Activated naive CD4-positive, alpha-beta T cell treated with anti-CD3 and anti-CD28 coated beads for 36 hours (primary cell): ENCODE measurements at places on chromosomes 6 and 20. TPM values are rescaled to one million over a fixed set of nuclear protein-coding genes. Genes with fewer than 3 reads are reported as not detected.

Gene FLRT3
- not detected for total RNA-seq

- no peak for DNase-seq
Measured at GRCh38 chr6:26155061-26155930, 68.1 kb downstream of the HFE start.

- DNase-seq, result peak; percentile 75
Measured at GRCh38 chr6:106997392-106998158, 23.0 kb upstream of the CD24 start.

GRCh38 chr6:157753291-157753690, 69.8 kb upstream of the SNX9 start:
- DNase-seq, result no peak

GRCh38 chr20:7627734-7628663, 312.3 kb downstream of the HAO1 start:
- no peak for DNase-seq

Gene TFAP2A
- total RNA-seq, result 0.30 TPM

Gene CLPSL2
- total RNA-seq, result not detected

DNA sequence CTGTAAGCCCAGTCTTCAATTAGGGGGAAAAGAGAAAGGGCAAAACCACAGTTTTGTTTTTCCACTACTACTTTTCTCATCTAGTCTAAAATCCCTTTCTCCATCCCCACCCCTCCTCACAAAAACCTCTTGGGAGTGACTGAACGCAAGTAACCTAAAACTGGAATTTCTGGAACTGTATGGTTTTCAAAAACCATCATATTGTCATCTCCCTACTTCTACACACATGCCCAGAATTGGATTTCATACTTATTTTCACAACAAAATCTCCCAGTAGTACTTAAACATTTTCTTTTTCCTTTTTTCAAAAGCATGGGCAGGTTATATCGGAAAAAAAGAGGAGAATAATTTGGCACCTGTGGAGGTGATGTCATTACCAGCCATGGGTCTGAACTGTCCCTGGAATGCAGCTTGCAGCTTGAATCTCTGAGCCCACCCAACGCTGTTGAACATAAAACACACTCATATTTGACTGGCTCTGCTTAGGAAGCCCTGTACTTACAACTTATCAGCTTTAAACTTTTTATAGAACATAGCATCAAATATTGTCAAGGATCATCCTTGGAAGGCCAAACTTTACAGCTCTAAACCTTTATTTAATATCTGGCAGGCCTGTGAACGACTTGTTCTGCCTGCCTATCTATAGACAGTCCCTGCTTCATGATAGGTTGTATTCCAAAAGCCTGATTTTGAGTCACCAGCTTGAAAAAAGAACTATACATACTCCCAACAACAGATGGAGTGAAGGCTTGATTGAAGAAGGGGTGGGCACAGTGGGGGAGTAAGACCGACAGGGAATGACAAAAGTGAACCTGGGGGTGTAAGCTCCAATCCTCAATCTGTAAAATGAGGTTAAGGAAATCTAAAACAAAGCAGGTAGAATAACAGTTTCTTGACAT, 59.3 kb downstream of the EPB41L2 start:
- no peak for DNase-seq

DNA sequence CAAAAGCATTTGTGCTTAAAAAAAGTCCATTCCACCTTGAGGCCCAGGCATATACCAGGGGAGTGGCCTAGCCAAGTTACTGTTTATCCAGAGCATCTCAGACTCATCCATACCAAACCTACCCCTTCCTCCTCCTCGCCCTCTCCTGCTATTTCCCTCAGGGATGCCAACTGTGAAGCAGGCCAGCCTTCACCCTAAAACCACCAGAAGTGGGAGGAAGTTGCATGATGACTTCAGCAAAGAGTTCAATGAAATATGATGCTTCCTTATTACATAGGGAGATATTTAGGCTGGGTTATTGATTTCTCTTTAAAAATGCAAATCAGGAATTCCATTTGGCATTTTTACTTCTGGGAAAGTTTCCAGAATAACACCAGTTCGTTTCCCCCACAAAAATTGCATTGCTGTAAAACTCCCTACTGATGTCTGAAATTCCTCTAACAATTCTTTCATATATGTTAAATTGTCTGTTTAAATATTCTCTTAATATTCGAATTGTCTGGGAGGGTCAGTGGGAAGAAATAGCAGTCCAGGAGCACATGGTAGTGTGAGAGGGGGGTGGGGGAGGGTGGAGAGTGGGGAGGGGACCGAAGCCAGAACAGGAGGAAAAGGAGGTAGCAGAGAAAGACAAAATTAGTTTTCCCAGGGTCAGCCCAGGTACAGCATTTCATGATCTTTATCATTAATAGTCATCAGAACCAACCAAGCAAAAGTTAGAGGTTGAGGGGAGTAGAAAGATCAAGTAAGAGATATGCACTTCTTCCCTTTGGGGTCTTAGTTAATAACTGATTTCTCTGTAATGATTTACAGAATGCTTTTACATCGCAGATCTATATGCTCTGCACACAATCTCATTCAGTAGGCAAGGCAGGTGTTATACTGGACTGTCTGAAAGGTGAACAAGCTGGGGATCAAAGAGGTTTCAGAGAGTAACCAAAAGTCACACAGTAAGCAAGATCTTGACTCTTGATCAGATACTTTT, 1.7 kb upstream of the TCP11 start:
- DNase-seq, result no peak

DNA sequence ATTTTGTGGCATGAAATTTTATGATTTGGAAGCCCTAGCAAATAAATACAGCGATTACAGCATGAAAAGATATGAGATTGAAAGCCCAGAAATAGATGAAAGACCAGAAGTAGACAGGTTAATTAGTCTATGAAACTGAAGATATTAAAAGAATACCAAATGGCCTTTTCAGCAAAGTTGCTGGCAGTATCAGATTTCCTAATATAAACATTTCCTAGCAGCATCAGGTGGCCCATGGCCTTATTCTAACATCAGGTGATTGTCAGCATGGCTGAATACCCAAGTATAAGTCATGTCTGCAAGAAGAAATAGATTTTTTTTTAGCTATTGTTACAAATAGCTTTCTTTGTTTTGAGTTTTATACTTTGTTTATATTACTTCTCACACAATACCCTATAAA, 93.2 kb downstream of the CLVS2 start:
- DNase-seq, result no peak

GRCh38 chr6:17881085-17881858, 106.2 kb downstream of the KIF13A start:
- DNase-seq, result no peak

Gene LY6G6D
- total RNA-seq, result not detected

Gene C20orf141
- not detected for total RNA-seq

- no peak for DNase-seq
Measured at GRCh38 chr20:37341632-37342031, 4.3 kb upstream of the SRC start.

DNA sequence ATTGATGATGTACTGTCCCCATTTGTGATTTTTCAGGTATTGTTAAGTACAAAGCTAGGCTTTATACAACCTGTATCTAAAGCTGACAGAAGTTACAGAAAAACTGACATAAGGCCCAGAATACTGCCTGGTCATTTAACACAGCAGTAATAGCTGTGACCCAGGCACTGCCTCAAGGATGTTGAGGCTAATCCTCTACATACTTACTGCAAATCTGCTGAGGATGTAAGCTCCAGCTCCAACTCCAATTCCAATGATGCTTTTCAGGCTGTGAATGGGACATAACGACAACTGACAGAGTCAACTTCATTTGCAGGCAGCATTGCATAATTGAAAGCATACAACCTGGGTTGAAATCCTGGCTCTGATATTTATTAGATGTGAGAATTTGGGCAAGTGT, 36.3 kb upstream of the SLA2 start:
- no peak for DNase-seq

Gene DEF6
- 90.6 TPM for total RNA-seq

Gene GNRH2
- total RNA-seq, result not detected

GRCh38 chr20:50325215-50325614, 134.6 kb downstream of the CEBPB start:
- no peak for DNase-seq

DNA sequence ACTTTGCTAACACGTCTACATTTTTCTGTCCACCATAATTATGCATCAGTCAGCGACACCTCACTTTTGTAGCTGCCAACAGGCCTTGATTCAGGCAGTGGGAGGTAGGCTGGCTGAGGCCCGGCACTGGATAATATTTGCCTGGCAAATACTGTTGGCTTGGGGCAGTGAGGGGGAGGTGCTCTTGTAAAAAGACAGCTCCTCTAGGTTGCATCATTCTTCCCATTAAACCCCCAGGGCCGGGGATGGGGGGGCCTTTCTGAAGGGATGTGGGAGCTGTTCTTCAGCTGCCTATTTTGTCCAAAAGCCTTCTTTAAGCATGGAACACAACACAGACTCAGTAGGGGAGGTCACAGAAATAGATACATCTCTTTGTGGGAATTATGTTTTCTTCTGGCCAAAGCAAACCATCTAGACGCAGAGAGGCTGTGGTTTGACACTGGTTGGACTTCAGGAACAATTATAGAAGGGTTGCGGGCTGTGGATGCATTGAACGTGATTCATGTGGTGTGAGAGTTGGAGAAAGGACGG, 338.3 kb upstream of the NT5E start:
- no peak for DNase-seq

DNA sequence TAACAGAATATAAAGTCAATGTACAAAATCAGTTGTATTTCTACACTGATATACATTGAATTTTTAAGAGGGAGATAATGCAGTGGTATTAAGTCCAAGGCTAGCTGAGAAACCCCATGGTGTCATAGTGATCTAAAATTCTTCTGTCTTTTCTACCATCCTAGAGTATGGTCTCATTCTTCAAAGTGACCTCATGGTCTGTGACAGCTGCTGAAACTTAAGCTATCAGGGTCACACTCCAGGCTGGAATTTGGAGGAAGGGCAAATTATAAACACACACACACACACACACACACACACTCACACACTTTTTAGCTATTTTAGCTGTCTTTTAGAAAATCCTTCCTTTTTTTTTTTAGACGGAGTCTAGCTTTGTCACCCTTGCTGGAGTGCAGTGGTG, 47.3 kb upstream of the DYNLRB1 start:
- DNase-seq, result no peak

DNA sequence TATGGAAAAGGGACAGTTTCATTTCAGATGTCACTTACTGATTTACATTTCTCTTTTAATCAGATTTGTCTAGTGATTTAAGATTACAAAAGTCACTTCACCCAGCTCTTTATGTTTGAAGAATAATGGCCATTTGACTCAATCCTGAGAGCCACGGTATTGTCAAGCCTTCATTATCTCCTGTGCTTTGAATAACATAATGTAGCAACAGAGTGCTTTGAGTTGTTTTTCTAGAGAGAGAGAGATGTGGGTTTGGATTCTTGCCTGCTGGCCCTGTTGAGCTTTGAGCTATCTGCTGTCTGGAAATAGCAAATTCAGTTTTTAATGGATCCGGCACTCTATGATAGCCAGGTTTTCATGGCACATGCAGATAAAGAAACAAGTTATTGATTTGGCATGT, 478.4 kb upstream of the SOX4 start:
- DNase-seq, result no peak

DNA sequence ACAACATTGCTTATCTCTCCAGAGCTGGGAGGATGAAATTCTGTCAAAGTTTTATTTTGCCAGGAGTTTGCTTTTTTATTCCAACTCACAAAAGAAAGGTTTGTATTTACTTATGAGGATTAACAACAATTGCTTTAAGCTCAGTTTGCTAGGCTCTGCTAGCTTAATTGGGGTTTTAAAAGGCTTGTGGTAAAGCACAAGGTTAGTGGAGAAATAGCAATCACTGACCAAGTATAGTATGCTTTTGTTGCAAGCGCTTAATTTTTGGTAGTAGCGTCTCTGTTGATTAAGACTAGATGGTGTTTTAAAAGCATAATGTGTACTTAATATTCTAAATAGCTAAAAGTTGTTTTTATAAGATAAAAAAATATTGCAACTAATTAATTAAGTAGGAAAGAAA, 45.7 kb downstream of the TINAG start:
- DNase-seq, result no peak

Gene CDS2
- 23.2 TPM for total RNA-seq

Gene PPT2
- total RNA-seq, result 13.2 TPM

Gene CTCFL
- not detected for total RNA-seq

Gene RIPPLY2
- total RNA-seq, result not detected

DNA sequence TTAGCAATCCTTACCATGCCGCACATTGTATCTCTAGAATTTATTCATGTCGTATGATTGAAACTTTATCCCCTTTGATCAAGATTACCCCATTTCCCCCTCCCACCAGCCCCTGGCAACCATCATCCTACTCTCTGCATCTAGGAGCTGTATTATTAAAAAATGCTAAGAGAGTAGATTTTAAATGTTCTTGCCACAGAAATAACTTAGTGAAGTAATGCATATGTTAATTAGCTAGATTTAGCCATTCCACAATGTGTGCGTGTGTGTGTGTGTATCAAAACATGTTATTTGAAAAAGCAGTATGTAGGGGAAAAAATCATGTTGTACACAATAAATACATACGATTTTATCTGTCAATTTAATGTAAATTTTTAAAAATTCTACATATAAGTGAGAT, 11.9 kb upstream of the SPINT3 start:
- DNase-seq, result no peak

DNA sequence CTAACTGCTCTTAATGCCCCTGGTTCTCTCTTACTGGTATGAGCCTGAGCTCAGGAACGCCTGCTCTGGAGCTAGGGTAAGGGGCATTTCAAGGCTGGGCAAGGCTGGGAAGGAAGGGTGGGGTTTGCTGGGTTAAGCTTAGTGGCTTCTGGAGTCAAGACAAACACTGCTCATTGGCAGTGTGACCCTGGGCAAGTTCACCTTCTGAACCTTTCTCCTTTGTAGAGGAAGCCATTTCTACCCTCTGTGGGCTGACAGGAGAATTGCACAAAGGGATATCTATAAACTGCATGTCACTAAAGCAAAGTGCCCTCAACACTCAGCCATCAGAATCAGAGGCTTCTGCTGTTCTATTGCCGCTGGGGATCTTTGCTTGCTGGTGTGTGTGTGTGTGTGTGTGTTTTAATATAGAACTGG, 20.3 kb upstream of the LRRN4 start:
- DNase-seq, result peak; percentile 9

GRCh38 chr20:4112481-4113421, 97.4 kb upstream of the RNF24 start:
- DNase-seq, result peak; percentile 37

DNA sequence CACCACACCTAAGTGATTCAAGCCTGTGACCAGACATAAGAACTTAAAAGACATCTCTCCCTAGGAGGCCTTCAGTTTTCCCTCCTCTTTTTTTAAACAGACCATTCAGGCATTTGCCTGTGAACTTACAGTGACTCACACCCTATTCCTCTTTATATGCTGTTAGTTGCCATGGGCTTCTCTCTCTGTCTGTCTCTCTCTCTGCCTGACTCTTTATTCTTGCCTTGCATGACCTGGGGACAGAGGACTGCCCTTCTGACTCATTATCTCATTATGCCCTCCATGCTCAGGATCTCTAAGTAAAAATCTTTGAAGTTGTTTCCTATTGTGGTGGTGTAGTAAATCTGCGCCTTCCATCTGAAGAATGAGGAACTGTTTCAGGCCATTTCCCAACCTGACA, 442.2 kb upstream of the MAN1A1 start:
- no peak for DNase-seq

DNA sequence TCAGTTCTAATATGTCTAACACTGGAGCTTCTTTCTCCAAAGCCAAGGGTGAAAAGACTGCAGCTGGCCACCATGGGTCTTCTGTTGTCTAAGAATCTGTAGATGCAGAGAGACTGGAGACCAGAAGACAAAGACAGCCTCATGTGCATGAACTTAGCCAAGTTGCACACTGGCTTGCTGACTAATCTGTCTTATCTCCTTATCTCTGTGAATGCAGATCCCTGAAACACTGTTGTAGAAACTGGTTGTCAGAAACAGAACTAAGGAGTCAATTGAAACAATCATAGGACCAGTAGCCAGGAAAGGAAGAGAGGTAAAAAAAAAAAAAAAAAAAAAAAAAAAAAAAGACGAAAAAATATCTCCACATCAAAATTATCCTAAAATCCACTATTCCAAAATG, 109.7 kb downstream of the BFSP1 start:
- no peak for DNase-seq
